Esophagus squamous epithelium (tissue), 5 donors: ENCODE measurements at places on chromosomes 1 and 21. TPM values are rescaled to one million over a fixed set of nuclear protein-coding genes. Genes with fewer than 3 reads are reported as not detected.

GRCh38 chr1:197798492-197798891 is 23.2 kb upstream of the DENND1B start:
- no peaks in the 10 kb centered on the region for H3K27me3 ChIP-seq
- H3K27ac ChIP-seq = no peak overlapping the region
- H3K4me1 ChIP-seq = peaks cover 5% of the 10 kb centered on the region
- no peak for DNase-seq

DNA sequence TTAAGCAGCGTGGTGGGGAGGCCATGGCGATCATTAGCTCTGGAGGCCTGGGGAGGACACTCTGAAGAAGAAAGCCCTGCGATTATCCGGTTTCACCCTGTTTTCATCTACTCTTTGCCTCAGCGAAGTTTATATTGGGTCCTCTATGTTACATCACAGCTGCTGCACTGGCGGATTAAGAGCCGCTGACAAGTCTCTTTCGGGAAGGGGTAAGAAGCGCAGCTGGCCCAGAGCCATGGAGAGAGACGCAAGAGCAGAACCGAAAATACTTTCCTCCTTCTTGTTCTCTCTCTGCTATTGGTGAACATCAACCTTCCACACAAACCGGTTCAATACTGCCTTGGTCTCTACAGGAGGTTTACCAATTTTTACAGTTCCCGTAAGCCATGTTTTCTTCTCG is 291.5 kb downstream of the FAM72C start:
- H3K4me3 ChIP-seq = no peak overlapping the region
- H3K27me3 ChIP-seq = no peaks in the 10 kb centered on the region
- no peak for DNase-seq
- no peak overlapping the region for H3K27ac ChIP-seq
- no peaks in the 10 kb centered on the region for H3K4me1 ChIP-seq

GRCh38 chr1:87506147-87506546 is 177.5 kb downstream of the LMO4 start:
- no peaks in the 10 kb centered on the region for H3K27me3 ChIP-seq
- H3K4me1 ChIP-seq = peaks cover 64% of the 10 kb centered on the region
- H3K4me3 ChIP-seq = no peak overlapping the region
- no peak overlapping the region for H3K27ac ChIP-seq
- DNase-seq = no peak

DNA sequence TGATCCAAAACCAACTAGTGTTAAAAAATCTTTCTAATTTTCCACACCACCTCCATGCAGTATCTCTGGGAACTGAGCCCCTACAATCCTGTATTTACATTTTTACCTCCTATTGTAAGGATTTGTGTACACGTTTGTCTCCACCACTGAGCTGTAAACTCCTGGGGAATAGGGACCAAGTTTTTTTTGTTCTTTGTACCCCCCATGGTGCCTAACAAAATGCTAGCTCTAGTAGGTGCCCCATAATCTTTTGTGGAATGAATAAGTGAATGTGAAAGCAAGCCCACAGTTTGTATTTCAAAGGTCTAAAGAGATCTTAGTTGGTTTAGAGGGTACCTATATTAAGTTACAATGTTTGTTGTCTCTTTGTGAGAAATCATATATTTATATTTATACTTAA is 879 bp upstream of the WLS start:
- H3K4me1 ChIP-seq = peaks cover 37% of the 10 kb centered on the region
- H3K27me3 ChIP-seq = no peaks in the 10 kb centered on the region
- DNase-seq = no peak
- peak overlapping the region; percentile 75 for H3K4me3 ChIP-seq
- peak overlapping the region; percentile 90 for H3K27ac ChIP-seq
- H3K36me3 ChIP-seq = no peaks in the 10 kb centered on the region

- no peak for DNase-seq
- no peaks in the 10 kb centered on the region for H3K36me3 ChIP-seq
- no peaks in the 10 kb centered on the region for H3K27me3 ChIP-seq
- H3K4me1 ChIP-seq = no peaks in the 10 kb centered on the region
- no peak overlapping the region for H3K4me3 ChIP-seq
These were observed 6.5 kb upstream of the FGGY start for GRCh38 chr1:59290193-59290949.

DNA sequence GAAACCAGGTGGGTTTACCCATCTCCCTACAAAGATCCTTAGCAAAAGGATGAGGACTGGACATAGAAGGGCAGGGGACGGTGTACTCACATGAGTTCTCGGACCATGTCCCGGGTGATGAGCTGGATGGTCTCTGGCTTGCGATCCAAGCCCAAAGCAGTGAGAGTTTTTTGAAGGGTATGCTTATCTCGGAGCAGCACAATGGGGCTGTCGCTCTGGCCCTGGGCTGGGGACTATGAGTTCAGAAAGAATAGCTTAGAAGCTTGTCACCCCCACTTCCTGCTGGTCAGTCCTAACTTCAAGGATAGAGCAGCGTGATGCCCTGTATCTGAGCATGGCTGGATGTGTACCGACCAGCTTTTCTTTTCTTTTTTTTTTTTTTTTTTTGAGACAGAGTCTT is 9.6 kb downstream of the CFAP45 start:
- peaks cover 10% of the 10 kb centered on the region for H3K4me1 ChIP-seq
- no peak for DNase-seq

DNA sequence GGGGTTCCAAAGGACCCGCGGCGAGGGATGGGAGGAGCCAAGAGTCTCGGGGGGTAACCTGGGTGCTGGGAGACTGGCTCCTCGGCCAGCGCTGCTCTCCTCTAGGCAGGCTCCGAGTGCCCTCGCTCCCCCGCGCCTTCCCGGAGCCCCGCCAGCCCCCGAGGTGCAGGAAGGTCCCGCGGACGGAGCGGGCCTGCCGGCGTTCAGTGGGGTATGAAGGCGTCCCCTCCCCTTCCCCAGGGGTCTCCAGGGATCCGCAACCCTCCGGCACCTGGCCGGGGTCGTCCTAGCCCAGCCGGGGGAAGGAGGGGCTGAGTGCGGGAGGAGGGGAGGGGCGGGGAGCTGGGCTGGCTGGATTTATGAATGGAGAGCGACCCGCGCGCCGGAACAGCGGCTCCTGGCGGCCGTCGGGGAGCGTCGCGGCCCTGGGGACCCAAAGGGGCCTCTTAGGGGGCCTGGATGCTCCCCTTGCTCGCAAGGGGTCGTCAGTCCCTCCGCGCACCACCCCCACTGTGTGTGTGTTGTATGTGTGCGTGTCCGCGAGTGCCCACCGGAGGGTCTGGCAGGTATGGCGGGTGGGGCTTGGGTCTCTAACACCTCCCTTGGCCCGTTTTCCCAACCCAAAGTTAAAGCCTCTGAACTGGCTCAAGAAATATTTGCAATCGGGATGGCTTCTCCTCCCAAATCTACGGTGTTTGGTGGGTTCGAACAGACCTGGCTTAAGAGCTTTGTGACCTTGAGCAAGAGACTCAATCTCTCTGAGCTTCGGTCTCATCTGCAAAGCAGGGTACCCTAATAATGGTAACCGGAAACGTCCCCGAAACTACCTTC is 642 bp downstream of the HCRTR1 start:
- no peak for DNase-seq
- no peaks in the 10 kb centered on the region for H3K36me3 ChIP-seq
- H3K27ac ChIP-seq = no peak overlapping the region
- peaks cover 11% of the 10 kb centered on the region for H3K4me1 ChIP-seq
- peak overlapping the region; percentile 46 for H3K4me3 ChIP-seq
- H3K27me3 ChIP-seq = peaks cover 35% of the 10 kb centered on the region

- no peak for DNase-seq
- no peak overlapping the region for H3K4me3 ChIP-seq
- no peaks in the 10 kb centered on the region for H3K36me3 ChIP-seq
- peak overlapping the region; percentile 63 for H3K27ac ChIP-seq
These were observed 45.6 kb downstream of the IRF2BP2 start for GRCh38 chr1:234564035-234565029.

GRCh38 chr1:160708801-160709200 is 2.8 kb downstream of the CD48 start:
- no peaks in the 10 kb centered on the region for H3K27me3 ChIP-seq
- H3K4me1 ChIP-seq = no peaks in the 10 kb centered on the region
- H3K36me3 ChIP-seq = no peaks in the 10 kb centered on the region
- no peak overlapping the region for H3K27ac ChIP-seq

The TRNP1 gene
- total RNA-seq = 26.9 TPM

The S100A11 gene
- total RNA-seq = 2,319 TPM
